ENCODE measurements at places on chromosomes 5 and 9. TPM values are rescaled to one million over a fixed set of nuclear protein-coding genes. Genes with fewer than 3 reads are reported as not detected.

The GHR gene
- total RNA-seq = 10.3 TPM

The PFN3 gene
- total RNA-seq = not detected

The ENTPD2 gene
- 10.7 TPM for total RNA-seq

The SPOCK1 gene
- 55.5 TPM for total RNA-seq

The TNFSF15 gene
- total RNA-seq = 2.8 TPM

The RFK gene
- total RNA-seq = 86.2 TPM

The CCDC152 gene
- 0.94 TPM for total RNA-seq

The CCL27 gene
- not detected for total RNA-seq

The TTC23L gene
- total RNA-seq = 0.29 TPM

The PCDHB15 gene
- total RNA-seq = 4.3 TPM

The ARHGEF28 gene
- total RNA-seq = 5.4 TPM
